Mesenteric fat pad (tissue), 1 donor: ENCODE measurements at places on chromosomes 6 and 20.
A peak's percentile ranks its signal among the peaks of the same experiment; 100 is the strongest.

DNA sequence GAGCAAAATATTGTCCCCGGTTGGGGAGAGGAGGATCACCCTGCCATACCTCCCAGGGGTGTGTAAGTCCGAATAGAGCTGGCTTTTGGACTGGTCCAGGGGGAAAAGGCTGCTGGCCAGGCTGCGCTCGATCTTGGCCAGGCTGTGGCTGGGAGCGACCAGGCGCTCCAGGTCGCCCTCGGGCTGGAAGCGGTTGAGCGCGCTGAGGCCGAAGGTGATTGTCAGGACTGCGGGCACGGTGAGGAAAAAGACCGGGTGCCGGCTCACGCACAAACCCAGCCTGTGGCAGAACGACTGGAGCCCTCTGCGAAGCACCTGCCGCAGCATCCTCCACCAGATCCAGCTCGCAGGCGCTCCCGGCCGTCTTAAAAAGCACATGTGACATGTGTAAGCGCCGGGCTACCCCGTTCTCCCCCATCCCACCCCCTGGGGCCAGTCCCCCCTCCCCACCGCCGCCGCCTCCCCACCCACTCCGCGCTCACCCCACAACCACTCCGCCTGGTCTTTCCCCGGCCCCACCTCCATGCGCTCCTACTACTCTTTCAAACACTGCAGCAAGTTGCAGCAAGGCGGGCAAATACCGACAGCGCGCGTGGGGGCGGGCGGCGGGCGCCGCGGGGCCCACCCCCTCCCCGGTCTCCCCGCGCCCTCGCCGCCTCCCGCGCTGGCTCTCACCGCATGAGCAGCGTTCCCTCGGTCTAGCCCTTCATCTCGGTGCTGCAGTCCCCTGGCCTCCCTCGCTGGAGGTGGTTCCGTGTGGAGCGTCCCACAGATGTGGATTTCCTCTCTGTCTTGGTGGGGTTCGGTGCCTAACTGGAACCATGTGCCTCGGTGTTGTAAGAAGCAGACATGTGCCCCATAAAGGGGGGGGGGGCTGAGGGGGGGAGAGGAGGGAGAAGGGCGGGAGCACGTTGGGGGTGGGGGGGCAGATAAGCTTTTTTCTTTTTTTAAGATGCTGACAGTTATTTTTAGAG lies 42.4 kb downstream of the PTCHD4 start:
- DNase-seq = no peak

- no peak for DNase-seq
Measured at GRCh38 chr20:62546606-62547005, 70.8 kb upstream of the GATA5 start.

GRCh38 chr6:88238065-88238464 lies 71.9 kb upstream of the CNR1 start:
- DNase-seq = no peak

DNA sequence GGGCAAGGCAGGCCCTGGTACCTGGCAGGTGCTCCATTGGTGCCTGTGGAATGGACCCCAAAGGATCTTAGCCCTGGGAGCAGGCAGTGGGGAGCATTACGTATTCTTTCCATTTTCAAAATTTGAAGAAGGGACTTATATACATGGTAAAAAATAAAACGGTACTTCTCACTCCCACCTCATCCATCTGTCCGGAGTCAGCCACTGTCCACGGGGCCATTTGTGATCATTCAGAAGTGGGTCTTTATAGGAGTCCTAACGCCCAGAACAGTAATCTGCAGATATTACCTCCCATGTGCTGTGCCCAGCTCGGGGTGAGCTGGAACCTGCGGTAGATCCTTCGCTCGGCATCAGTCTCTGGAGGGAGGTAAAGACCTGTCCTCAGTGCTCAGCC lies 110.4 kb downstream of the SYCP2 start:
- DNase-seq = peak; percentile 59

- no peak for DNase-seq
Measured at GRCh38 chr6:158911746-158912480, 88.1 kb downstream of the RSPH3 start.

DNA sequence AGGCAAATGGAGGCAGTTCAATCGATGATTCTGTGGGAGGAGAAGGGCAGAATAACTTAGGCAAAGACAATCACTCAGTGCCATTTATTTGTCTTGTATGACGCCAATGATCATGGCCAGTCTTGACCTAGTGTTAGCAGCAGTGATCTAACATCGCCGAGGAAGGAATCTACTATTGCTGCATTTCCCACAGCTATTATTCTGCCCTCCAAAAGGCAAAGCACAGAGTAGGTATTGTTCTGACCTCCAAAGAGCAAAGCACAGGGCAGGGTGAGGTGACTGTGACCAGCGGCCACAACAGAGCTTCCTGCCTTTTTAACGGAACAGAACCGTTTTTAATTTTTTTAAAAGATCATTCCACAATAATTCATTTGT lies 235.9 kb downstream of the CDH4 start:
- no peak for DNase-seq

DNA sequence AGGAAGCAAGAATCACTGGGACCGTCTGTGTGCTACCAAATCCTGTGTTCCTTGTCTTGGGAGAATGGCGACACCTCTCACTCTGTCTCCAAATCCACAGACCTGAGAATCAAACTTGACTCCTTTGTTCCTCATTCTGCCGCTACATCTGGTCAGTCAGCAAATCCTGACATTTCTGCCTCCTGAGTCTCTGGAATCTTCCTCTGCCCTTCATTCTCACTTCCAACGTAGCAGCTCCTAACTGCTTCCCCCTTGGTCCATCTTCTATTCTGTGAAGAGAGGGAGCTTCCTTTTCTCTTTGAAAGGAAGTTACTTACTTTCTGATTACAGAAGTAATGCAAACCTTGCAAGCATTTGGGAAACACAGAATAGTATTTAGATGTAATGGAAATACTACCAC lies 37.7 kb downstream of the SYTL3 start:
- DNase-seq = no peak

DNA sequence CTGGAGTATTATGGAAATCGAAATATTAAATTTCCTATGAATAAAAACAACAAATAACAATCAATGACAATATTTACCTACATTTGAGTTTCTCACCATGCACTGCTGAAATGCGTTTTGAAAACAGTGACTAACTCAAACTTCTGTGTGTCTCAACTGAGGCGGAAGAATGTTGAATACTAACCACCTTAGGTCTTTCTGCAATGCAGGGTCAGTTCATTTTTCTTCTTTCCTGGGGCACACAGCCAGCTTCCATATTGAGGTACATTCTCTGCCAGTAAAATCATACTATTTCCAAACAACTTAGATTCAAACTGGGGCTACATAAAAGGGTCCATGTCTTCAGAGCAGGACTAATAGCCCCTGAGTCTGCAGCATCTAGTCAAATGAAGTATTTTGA lies 310.1 kb downstream of the UTRN start:
- DNase-seq = no peak

DNA sequence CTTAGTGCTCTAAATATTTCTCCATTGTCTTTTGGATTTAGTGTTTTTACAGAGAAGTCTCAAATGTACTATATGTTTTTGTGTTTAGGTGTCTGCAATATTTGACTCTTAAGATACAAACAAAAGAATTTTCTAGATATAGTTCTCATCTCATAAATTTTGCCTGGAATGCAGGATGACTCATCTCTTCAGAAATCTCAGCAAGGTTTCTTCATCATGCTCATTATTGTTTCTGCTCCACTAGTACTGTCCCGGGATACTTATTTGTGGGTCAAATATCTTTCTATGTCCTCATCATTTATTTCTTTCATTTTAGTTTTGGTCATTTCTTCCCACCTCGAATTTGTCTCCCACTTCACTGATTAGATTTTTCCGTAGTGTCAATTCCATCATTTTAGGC lies 9.5 kb downstream of the AHI1 start:
- DNase-seq = no peak

- DNase-seq = no peak
Measured at GRCh38 chr6:24864343-24864742, 65.6 kb upstream of the ARMH2 start.

DNA sequence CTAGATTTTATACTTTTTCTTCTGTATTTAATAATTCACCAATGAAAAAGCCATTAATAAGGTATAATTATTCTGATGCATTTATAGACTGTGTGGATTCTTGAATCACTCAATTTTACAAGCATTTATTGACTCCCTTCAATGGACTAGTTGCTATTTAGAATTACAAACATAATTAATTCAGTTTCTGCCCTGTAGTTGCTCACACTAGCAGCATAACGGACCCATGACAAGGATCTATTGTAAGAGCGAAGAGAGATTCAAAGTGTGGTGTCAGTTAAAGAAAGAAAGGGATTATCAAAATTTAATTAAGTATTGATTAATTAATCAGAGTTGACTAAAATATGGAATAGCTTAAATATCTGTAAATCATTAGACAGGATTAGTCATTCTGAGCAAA lies 602.6 kb upstream of the PTCHD4 start:
- no peak for DNase-seq

DNA sequence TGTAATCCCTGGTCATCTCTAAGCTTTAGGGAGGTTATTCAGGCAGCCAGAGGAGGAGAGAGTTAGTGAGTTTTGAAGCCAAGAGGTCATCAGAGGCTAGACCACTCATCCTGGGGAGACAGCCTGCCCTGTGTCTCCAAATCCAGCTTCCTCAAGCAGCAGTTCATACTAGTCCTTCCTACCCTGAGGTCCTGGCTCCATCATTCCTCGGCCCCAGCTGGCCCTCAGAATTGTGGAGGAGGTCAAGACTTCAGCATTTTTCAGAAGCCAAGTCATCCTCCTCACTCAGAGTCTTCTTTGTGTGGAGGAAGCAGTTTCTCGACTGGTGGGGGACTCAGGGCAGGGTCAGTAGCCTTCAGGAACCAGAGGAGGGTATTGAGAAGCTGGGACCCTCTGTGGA lies 12.4 kb upstream of the KIAA1755 start:
- DNase-seq = peak; percentile 22

- no peak for DNase-seq
Measured at GRCh38 chr6:139643986-139644385, 269.5 kb upstream of the CITED2 start.

DNA sequence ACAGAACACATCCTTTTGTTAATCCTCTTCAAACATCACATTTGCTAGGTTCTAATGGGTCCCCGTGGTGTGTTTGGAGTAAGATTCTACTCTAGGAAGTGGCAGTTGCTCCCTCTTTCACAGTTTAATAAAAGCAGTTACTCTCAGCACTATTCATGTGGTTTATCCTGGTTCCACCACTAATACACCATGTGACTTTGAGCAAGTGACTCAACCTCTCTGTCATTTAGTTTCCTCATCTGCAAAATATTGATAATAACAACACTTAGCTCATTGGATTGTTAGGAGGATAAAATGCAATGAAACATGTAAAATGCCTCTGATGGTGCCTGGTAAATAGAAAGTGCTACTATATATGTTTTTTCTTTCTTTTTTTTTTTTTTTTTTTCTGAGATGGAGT lies 488.0 kb upstream of the NOX3 start:
- DNase-seq = no peak

DNA sequence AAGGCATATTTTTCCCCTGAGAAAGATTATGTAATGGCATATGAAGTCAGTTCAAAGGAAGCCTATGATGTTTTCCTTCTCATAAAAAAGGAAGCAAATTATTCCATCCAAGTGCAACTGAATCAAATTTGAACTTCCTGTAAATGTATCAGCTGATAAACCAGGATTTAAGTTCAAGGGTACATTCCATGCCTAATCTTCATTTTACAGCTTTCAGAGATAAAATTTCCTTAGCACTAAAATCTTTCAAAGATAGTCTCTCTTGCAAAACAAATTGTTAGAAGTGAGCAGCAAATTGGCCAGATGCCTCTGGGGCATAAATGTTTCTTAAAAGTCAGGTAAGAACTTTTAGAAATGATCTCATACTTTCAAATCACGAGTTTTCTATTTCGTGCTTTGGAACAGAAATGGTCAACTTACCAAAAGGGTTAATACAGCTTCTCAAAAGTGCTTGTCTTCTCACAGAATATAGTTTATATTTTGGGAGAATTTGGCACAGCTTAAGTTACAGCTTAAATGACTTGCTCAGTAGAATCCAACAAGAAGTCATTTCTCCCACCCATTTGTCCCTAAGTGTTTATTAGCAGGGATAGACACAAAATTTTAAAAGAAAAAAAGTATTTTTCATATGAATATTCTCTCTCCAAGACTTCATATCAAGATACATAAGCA lies 2.7 kb upstream of the TCF21 start:
- DNase-seq = no peak

DNA sequence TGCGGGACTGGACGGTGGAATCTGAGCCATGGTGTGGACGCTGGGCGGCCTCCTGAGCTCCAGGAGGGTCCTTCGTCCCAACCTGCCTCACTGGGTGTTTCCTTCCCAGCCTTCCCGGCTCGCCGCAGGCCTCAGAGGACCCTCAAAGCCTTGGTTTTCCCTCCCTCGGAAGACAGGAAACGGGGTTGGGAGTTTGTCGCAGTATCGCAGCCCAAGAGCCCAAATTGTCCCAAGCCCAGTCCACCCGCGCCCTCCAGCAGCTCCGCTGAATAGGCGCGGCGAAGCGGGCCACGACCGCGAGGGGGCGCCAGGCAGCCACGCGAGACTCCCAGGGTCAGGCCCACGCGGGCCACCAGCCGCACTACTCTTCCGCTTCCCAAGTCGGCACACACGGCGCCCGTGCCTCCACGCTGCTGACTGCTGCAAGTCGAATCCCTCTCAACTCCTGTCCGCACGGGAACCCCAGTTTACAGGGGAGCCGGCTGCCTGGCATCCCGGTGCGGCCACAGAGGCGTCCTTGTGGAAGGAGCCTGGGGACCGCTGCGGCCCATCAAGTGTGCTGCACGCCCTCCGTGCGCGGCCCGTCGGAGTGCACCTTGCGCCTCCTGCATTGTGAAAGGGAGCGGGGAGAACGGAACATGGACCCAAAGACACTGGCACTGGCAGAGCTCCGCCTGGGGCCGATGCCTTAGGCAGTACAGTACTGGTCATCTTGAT lies 40.4 kb upstream of the HMGA1 start:
- peak; percentile 98 for DNase-seq

DNA sequence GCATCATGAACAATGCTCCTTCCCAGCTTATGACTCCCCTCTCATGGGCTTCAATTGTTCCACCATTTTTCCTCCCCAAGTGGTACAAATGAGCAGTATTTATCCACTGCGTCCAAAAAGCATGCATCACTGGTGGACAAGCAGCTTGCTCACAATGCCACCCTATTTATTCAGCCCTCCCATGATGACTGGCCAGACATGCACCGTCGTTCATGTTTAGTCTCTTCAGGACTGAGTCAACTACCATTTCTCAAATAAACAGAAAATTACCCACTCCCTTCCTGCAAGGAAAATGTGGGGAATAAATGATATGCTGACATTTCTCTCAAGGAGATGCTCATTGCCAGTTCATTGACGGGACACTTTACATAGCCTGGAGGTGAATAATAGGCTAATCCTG lies 300.4 kb downstream of the C6orf118 start:
- no peak for DNase-seq

- no peak for DNase-seq
Measured at GRCh38 chr6:170441316-170441715, 111.8 kb downstream of the PSMB1 start.

DNA sequence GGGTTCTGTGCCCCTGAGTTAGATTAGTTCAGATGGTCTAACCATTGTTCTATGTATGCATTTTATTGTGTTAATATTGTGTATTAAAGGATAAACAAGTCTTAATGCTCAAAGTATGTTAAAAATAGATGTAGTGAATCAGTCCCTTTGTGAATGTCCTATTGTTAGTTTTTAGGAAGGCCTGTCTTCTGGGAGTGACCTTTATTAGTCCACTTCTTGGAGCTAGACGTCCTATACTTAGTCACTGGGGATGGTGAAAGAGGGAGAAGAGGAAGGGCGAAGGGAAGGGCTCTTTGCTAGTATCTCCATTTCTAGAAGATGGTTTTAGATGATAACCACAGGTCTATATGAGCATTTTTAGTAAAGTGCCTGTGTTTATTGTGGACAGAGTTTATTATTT lies 12.3 kb upstream of the HMGN4 start:
- DNase-seq = no peak

- no peak for DNase-seq
Measured at GRCh38 chr6:53499094-53499493, 45.8 kb downstream of the GCLC start.
